ENCODE measurements at places on chromosomes 6 and 20.

DNA sequence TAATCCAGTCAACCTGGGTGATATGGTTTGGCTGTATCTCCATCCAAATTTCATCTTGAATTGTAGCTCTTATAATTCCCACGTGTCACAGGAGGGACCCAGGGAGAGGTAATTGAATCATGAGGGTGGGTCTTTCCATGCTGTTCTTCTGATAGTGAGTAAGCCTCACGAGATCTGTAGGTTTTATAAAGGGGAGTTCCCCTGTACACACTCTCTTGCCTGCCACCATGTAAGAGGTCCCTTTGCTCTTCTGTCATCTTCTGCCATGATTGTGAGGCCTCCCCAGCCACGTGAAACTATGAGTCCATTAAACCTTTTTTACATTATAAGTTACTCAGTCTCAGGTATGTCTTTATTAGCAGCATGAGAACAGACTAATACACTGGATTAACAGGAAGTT is 19.5 kb downstream of the GSTA3 start:
- DNase-seq, result no peak

- DNase-seq, result peak; percentile 14
Observed at GRCh38 chr6:98769546-98769945, 64.8 kb upstream of the POU3F2 start.

- no peak for DNase-seq
Observed at GRCh38 chr6:28729501-28730402, 194.0 kb downstream of the TRIM27 start.

DNA sequence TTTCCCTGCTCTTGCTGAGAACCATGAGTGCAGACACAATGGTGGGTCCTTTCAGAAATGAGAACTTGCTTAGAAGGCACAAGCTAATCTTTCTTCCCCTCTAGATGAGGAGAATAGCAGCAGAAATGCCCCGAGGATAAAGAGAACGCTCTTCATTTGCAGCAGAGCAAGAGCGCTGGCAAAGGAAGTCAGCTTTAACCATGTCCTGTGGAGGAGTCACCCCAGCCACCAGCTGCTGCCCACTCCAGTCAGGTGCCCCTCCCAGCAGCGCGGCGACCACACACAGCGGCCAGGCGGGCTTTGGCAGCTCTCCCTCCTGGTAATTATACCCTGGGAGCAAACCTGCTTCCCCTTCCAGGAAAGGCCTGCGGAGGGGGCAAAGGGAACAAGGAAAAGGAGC is 42.4 kb upstream of the EMILIN3 start:
- no peak for DNase-seq

GRCh38 chr20:24370911-24371695 is 98.3 kb upstream of the SYNDIG1 start:
- DNase-seq, result no peak

- DNase-seq, result no peak
Observed at GRCh38 chr6:41779336-41779735, 364 bp downstream of the FRS3 start.

DNA sequence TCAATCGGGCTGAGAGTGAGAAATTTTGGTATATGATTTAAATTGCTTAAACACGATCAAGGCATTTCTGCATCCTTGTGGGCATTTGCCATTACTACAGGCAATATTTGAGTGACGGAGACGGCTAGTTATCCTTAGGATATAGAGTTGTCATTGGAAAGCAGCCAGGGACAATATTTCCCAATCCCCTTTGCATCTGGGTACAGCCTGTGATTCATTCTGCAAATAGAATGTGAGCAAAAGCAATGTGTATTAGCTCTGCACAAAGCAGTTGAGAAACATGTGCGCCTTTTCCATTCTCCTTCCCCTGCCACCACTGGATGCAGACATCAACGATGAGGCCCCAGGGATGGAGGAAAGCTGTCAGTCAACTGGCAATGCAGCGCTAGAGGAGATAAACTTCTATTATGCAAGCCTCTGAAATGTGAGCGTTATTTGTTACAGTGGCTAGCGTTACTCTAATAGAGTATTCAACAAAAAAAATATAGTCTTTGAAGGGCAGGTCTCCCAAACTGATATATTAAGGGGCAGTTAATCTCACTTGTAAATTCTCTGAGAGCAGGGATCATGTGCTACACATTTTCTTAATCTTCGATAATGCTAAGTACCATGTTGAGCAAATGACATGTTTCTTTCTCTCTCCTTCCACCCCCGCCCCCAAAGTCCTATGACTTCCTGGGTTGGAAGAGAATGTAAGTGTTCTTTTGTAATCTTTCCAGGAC is 37.1 kb upstream of the NCOA3 start:
- no peak for DNase-seq

GRCh38 chr6:13278164-13278563 is 50.2 kb downstream of the TBC1D7 start:
- peak; percentile 27 for DNase-seq

GRCh38 chr6:37103169-37104039 is 66.5 kb upstream of the PIM1 start:
- DNase-seq, result no peak

GRCh38 chr6:25966711-25967110 is 4.1 kb downstream of the TRIM38 start:
- peak; percentile 33 for DNase-seq

- DNase-seq, result no peak
Observed at GRCh38 chr20:37523911-37524700, 3.1 kb downstream of the NNAT start.

DNA sequence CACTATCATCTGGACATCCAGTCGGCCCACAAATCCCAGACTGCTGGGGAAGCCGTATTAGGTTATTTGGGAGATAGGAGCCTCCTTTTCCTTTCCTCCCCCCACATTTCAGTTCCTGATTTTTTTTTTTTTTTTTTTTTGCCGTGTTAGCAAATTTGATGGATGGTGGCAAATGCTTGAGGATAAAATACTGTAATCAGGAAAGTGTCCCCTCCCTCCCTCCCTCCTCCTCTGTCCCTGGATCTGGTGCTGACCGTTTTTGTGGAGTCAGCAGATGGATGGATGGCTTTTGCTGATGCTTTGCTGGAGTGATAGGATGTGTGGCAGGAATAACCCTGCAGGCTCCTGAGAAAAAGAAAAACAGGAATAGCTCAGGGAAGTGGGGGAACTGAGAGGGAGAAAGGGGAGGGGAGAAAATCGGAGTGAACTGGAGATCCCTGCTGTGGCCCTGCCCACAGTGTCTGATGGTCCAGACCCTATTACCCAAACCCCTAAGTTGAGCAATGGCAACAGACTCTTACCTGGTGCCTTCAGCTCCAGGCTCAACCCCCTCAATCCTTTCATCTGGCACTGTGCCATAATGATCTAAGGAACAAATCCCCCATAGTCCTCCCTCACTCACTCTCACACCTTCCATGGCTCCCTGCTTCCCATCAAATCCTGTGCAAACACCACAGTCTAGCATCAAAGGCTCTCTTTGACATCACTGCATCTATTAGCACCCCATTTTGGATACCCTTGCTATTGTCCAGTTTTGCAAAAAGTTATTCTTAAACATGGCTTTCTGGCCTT is 277.3 kb upstream of the CHD6 start:
- no peak for DNase-seq

DNA sequence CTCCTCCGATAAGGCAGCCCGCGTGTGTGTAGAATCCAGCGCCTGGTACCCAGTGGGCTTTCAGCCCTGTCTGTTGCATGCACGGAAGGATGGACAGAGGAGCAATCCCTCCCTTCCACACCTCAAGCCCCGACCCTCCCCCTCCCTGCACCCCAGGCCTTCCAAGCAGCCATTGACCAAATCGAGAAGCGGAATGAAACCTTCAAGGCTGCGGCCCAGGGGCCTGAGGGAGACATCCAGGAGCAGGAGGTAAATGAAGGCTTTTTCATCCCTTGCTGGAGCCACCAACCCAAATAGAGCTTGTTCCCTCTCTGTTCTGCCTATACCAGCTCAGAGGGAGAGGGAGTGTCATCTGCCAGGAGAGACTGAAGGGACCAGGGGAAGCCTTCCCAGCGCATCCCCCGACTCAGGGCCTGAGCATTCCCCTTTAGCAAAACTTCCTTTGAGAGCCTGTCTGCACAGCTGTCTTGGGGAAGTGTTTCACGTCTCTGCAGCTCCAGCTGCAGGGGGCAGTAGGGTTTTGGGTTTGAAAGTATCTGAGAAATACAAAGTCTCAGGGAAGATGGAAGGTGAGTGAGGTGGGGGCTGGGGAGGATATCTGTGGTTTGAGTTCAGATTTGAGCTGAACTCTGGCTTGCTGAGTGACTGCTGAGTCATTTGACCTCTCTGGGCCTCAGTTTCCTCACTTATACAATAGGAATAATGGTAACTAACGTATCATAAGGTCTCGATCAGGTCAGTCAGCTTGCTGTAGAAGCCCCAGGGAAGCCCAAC is 16.1 kb downstream of the FGD2 start:
- DNase-seq, result peak; percentile 75

GRCh38 chr6:34206726-34207125 is 29.9 kb upstream of the HMGA1 start:
- DNase-seq, result no peak

DNA sequence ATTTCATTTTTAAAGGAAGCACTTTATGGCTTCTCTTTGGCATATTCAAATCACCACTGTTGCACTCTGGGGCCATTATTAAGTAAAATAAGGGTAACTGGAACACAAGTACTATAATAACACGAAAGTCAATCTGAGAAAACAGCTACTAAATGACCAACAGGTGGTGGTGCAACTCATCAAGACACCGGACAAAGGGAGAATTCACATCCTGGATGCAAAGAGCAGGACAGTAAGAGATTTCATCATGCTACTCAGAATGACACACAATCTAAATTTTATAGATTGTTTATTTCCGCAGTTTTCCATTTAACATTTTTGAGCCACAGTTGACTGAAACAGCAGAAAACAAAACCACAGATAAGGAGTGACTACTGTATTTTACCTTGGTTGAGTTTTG is 27.6 kb upstream of the LY86 start:
- DNase-seq, result no peak

- no peak for DNase-seq
Observed at GRCh38 chr6:138493413-138493812, 5.9 kb downstream of the NHSL1 start.

DNA sequence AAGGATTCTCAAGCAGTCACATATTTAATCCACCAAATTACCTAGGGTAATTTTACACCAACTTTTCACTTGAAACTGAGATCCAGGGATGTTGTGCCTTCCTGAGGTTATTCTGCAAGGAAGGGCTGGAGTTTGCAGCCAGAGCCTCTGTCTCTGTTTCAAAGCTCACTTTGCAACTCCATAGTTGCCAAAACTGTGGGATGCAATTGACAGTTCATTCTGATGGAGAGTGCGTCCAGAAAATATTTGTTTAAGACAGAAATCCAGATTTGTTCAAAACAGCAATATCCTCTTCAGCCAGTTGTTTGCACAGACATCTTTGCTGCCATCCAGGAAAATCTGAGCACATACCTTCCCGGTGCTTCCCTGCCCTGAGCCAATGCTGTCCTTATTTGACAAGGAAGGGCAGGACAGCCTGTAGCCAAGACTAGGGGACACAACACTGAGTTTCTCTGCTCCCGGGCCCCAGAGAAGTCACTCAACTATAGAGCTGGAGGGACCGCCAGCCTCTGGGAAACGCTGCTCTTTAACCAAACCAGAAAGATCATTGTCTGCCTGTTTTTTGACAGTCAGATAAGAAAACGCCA is 297.4 kb downstream of the HIVEP2 start:
- no peak for DNase-seq

DNA sequence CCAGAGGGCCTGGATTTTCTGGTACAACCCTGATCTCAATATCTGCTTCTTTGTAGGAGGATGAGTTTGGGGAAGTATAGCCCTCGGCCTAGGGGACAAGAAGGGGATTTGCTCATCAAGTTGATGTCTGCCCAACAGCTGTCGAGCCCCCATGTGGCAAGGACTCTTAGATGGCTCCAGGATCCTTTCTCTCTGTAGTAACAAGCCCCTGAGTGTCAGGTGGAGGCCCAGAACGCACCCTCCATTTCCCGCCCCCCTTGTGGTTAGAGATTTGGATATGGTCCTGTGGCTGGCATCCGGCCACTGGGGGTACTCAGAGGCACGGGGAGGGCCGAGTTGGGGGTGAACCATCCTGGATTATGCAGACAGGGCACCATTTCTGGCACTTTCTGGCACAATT is 50.1 kb downstream of the CTCFL start:
- DNase-seq, result no peak

DNA sequence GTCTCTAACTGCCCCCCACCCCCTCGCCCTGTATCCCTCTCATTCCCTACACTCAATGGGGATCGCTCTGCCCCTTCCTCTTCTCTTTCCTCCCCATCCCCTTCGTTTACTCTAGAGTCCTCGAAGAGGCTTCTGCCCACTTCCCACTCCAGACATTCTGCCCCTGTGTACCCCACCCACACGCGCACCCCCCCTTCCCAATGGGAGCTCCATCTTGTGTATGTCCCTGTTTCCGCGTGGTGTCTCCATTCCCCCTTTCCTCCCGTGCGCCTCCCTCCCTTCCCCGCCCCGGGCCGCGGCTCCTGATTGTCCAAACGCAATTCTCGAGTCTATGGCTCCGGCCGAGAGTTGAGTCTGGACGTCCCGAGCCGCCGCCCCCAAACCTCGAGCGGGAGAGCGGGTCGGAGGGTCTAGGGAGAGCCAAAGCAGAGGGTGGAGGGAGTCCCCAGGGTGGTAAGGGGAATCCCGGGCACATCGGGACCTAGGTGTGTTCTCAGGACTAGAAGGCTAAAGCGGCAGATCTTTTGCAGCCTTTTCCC is 679 bp upstream of the RING1 start:
- DNase-seq, result no peak

- no peak for DNase-seq
Observed at GRCh38 chr6:12009180-12009685, 2.9 kb upstream of the HIVEP1 start.

- no peak for DNase-seq
Observed at GRCh38 chr6:134235937-134236751, 81.8 kb downstream of the SGK1 start.

GRCh38 chr6:130500693-130501092 is 134.9 kb downstream of the TMEM200A start:
- no peak for DNase-seq

GRCh38 chr20:50534567-50534966 is 24.4 kb downstream of the PTPN1 start:
- DNase-seq, result no peak

DNA sequence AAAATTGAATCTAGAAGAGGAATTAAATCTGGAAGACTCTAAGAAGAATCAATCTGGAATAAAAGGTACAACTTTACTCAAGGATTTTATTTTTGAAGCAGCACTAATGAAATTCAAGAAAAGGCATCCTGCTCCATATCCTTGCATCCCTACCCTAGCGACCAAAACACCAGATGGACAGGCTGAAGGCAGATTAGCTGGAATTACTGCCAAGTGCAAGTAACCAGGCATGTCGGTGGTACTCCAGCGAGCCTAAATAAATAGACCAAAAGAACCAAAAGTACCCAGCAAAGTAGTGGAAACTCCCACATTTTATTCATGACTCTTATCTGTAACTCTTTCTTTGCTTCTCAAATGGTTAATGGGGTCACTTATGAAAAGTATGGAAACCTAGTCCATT is 21.0 kb downstream of the OPRM1 start:
- no peak for DNase-seq

- DNase-seq, result peak; percentile 31
Observed at GRCh38 chr20:4726710-4727397, 5.1 kb downstream of the PRND start.
